ENCODE measurements at places on chromosomes 3 and 15.

DNA sequence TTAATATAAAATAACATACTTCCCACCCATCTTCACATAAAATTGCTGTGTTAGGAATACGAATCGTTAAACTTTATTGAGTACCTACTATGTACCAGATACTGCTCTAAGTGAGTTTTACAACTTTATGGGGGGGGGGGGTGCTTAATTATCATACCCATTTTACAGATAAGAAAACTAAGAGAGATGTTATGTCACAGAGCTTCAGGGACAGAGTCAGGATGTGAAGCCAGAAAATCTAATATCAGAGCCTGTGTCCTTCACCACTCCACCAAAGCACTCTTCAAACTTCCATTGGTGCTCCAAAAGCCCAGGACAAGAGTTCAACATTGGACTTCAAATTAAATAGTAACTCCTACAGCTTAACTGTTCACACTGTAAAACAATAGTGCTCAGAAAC is 8.6 kb downstream of the LINS1 start:
- DNase-seq: no peak

DNA sequence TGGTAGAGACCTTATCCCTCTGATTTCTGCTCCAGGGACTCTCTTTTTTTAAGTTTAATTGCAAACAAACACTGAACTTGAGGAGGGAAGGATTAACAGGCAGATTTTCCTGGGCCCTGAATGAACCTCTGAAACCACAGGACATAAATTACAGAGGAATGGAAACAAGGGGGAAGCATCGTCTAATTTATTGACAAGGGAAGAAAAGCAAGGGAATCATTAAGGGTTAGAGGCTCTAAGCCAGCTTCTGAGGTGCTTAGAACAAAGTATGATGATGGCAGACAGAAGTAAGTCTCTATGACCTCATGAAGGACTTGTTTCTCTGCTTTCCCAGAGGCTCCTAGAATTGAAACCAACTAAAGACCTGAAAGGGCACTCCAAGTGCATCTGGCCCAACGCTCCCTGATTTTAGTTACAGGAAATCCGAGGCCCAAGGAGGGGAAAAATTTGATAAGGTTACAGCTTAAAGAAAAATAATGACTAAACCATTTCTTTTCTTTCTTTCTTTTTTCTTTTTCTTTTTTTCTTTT is 244.7 kb upstream of the NR2E3 start:
- DNase-seq: no peak

- DNase-seq: no peak
Measured at GRCh38 chr3:45761831-45762230, 34.5 kb downstream of the SLC6A20 start.

DNA sequence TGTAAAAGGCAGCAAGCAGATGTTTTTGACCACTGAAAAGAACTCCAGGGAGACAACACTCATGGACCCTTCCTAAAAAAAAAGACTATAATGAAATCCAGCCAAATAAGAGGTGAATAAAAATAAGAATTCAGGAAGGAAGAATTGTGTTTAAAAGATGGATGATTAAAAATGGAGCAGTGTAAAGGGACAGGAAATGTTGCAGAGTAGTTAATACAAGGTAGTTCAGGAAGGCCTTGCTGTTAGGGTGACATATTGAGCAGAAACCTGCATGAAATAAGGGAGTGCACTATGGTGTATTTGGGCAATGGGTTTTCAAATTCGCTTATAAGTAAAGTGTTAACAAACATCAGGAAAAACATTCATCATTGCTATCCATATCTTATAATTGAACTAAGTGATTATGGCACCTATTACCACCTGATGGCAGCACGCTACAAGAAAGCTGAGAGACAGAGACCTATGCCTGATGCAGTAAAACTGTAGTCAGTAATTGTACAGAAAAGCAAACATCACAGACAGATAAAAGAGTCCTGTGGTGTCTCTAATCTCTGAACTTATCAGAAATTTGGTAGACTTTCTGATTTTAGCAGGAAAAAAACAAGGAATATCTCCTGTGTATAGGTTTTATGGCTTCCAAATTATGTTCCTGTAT is 5.8 kb upstream of the DBR1 start:
- DNase-seq: no peak

GRCh38 chr3:175486255-175486654 is 627.1 kb downstream of the NAALADL2 start:
- DNase-seq: no peak

GRCh38 chr3:155465664-155466063 is 172.2 kb upstream of the STRIT1 start:
- DNase-seq: no peak

DNA sequence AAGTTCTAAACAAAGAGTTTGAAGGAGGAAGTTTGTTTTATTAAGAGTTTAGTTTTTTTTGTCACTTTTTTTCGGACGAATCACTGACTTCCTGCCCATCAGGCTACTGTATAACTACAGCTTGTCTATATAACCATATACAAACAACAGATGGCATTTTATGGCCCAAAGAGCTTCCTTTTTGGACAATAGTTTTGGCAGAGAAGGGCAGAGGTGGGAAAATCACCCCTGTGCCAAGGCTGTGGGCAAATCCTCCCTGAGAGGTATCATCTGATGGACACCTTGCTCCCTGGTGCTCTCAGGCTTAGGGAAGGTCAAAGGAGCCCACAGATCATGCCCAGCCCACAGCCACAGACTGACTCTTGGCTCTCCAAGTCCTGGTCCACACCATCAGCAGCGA is 113.4 kb downstream of the OXNAD1 start:
- DNase-seq: no peak

GRCh38 chr3:57078344-57078634 is 17.8 kb downstream of the SPATA12 start:
- DNase-seq: no peak

GRCh38 chr15:40744815-40745152 is 10.3 kb downstream of the RMDN3 start:
- DNase-seq: no peak

GRCh38 chr3:48184299-48184698 is 3.9 kb downstream of the CDC25A start:
- DNase-seq: no peak

GRCh38 chr3:61805510-61806080 is 244.2 kb downstream of the PTPRG start:
- no peak for DNase-seq

GRCh38 chr3:173986861-173987410 is 589.4 kb downstream of the NLGN1 start:
- no peak for DNase-seq

DNA sequence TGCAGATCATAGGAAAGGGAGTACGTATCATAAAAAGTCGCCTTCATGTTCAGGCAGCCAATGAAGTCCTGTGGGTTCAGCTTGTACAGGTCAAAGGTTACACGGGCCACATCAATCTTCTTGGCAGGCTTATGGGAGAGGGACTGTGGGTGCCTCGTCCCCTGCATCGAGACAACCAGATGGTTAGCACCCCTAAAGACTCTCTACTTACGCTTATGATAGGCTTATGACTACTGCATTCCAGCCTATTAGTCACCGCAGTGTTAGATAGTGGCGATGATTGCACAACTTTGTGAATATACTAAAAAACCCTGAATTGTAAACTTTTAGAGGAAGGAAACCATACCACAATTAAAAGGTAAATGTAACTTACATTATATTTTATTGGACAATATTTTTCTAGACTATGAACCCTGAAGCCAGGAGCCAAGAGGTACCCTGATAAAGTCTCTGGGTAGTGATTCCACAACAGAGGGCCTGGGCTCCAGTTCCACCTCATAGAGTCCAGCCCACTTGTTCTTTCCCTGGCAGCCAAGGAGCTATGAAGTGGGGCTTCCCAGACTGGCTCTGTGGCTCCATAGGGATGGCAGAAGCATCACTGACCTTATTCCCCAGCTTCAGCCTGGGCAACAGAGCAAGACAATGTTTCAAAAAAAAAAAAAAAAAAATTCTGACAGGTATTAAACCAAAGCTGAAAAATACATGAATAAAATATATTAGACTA is 2.5 kb upstream of the FANCD2 start:
- DNase-seq: no peak

- DNase-seq: no peak
Measured at GRCh38 chr3:177494216-177494615, 296.9 kb upstream of the TBL1XR1 start.

GRCh38 chr15:57094321-57095257 is 176.1 kb downstream of the TCF12 start:
- DNase-seq: no peak

DNA sequence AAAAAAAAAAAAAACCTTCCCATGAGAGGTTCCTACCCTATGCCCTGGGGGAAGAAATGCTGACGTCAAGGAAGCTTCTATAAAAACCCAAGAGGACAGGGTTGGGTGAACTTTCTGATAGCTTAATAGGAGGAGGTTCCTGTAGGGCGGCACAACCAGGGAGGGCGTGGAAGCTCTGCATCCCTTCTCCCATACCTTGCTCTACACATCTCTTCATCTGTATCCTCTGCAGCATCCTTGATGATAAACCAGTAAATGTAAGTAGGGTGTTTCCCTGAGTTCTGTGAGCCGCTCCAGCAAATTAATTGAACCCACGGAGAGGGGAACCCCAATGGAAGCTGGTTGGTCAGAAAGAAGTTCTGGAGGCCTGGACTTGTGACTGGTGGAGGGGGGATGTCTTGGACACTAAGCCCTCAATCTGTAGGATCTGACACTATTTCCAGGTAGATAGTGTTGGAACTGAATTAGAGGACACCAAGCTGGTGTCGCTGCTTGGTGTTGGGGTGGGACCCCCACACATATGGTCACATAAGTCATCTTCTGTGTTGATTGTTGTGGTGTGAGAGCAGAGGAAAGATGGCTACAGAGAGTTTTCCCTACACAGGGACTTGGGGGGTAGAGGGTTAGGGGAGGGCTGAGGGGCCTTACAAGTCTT is 91.5 kb downstream of the ST6GAL1 start:
- no peak for DNase-seq

GRCh38 chr3:157532529-157533297 is 29.5 kb upstream of the VEPH1 start:
- DNase-seq: no peak

DNA sequence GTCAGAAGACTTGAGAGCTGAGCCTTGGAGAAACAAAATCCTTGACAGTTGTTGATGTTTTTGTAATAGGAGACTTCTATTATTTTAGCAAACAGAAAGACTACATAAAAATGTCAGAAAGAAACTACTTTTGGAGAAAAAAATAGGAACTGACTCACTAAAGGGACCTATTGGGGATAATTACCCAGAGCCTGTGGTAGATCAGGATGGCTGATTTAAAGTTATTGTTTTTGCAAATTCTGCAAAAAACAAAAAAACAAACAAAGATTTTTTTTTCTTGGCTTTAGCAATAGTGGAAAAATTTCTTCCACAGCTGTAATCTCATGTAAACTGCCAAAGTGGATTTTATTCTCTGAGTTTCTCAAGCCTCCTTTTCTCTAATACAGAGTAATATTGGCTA is 101.5 kb upstream of the SATB1 start:
- no peak for DNase-seq
